ENCODE measurements at places on chromosomes 2 and 18.

GRCh38 chr2:39153312-39153711 lies 32.5 kb upstream of the SOS1 start:
- no peak for DNase-seq

DNA sequence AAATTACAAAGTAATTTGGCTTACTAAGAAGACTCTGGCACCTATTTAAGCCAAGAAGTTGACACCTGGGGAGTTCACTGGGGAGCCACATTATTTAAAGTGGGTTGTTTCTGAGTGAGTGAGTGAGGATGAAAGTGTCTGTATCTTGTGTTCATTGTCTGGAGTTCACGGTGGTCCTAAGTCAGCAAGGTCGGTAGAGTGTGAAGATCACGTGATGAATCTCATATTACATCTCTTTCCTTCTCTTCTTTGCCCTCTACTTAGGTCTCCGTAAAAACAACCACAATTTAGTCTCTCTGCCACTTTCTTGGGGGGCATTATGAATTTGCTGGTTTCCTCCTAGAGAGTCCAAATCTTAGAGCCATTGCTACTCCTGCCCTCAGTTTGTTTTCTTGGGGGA lies 67.8 kb downstream of the DIS3L2 start:
- no peak for DNase-seq

DNA sequence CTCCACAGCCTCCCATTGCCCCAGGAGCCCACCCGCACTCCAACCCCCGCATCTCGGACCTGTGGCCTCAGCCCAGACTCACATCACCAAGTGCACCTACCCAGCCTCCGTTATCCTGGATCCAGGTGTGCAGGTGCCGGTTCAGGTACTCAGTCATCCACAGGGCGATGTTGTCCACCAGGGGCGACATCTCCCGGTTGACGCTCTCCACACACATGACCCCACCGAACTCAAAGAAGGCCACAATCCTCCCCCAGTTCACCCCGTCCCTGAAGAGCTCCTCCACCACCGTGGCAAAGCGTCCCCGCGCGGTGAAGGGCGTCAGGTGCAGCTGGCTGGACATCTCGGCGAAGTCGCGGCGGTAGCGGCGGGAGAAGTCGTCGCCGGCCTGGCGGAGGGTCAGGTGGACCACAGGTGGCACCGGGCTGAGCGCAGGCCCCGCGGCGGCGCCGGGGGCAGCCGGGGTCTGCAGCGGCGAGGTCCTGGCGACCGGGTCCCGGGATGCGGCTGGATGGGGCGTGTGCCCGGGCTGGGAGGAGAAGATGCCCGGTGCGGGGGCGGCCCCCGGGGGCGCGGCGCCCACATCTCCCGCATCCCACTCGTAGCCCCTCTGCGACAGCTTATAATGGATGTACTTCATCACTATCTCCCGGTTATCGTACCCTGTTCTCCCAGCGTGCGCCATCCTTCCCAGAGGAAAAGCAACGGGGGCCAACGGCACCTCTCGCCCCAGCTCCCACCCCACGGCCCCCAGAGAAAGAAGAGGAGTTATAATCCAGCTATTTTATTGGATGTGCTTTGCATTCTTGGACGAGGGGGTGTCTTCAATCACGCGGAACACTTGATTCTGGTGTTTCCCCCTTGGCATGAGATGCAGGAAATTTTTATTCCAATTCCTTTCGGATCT lies 1.3 kb downstream of the BCL2 start:
- peak; percentile 71 for DNase-seq

DNA sequence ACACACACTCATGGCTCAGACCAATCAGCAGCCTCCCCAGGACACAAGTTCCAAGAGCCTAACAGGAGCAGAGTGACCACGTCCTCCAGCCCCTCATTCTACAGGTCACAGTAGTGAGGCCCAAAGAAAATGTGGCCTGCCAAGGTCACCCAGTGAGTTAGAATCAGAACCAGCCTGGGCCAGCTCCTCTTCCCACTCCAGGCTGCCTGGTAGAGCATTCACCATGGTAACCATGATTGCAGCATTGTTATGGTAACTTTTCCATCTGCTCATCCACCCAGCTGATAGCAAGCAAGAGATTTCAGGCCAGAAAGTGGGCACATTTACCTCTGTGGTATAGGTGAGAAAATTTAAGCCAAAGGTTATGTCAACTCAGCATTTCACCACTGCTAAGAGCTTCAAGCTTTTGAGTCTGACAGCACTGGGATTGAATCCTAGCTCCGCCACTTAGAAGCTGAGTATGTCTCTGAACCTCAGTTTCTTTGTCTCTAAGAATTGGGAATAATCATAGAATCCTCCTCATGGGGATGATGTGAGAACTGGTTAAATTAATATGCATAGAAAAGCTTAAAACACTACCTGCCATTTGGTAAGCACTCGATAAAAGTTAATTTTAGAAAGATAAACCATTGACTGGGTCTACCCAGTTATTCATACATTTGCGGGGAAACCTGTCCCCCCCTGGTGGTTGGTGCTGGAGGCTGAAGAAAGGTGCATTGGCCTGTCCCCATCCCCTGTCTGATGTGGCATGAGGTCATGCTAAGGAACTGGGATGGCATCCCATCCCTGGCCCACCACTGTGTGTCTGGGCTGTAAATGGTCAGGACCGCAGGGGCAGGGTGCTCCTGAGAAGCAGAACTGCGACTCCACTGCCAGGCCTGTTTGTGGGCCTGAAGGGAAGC lies 181.5 kb downstream of the KLHL29 start:
- DNase-seq = peak; percentile 3

GRCh38 chr2:76506538-76506937 lies 795.8 kb upstream of the GCFC2 start:
- DNase-seq = no peak

All from stimulated activated CD4-positive, alpha-beta T cell treated with anti-CD3 and anti-CD28 coated beads, Interleukin-1b, Interleukin-23, amount 100 ng/mL, for 24 hours (primary cell).